ENCODE measurements at places on chromosomes 12 and 14.

- no peak for DNase-seq
Observed at GRCh38 chr12:16972923-16973770, 367.2 kb upstream of the LMO3 start.

DNA sequence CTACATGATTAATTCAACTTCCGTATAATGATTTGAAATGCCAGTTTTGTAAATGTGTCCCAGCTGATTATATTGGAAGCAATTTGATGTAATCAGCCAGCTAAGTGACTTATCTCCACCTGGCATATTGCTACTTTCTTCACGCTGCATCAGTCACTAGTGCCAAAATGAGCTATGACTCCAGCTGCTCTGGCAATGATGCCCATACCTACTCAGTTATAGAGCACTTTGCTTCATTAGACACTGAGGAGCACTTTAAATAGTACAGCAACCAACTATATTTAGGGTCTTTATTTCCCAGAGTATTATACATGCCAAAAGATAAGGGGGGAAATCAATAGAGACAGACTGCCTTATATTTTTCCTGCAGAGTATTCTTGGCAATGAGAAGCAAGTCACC is 67.9 kb upstream of the LIN7A start:
- no peak for DNase-seq

DNA sequence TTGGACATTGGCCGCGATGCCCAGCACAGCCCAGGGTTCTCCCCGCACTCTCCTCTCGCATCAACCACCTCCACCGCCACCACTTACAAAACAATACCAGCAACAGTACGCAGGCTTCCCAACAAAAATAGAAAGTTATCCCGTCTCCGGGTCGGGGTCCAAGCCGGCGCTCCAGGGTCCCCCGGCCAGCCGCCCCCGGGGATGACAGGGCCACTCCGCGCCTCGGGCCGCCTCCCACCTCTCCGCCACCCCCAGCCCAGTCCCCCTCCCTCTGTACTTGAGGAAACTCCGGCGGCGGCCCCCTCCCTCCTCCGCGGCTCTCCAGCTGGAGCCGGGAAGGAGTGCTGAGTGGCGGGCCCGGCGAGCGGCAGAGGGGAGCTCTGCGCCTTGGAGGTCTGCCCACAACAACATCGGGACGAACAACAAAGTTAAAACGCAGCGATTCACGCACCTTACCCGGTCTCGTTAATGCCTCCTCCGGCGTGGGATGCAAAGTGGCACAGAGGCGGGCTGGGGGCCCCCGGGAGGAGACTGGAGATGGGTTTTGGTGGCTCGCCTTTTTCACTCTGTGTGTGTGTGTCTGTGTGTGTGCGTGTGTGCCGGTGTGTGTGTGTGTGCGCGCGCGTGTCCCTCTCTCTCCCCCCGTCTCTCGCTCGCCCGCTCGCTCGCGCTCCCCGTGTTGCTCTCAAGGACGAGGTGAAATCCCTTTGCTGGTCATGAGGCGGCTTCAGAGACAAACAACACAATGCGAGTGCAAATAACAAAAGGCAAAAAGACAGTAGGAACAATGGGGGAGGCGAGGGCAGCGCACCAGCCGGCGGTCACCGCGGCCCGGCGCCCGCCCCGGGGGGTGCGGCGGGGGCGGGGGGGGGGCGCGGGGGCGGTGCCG is 386.8 kb downstream of the BCAT1 start:
- DNase-seq = peak; percentile 87

GRCh38 chr14:88140874-88141273 is 135.9 kb downstream of the GPR65 start:
- no peak for DNase-seq

DNA sequence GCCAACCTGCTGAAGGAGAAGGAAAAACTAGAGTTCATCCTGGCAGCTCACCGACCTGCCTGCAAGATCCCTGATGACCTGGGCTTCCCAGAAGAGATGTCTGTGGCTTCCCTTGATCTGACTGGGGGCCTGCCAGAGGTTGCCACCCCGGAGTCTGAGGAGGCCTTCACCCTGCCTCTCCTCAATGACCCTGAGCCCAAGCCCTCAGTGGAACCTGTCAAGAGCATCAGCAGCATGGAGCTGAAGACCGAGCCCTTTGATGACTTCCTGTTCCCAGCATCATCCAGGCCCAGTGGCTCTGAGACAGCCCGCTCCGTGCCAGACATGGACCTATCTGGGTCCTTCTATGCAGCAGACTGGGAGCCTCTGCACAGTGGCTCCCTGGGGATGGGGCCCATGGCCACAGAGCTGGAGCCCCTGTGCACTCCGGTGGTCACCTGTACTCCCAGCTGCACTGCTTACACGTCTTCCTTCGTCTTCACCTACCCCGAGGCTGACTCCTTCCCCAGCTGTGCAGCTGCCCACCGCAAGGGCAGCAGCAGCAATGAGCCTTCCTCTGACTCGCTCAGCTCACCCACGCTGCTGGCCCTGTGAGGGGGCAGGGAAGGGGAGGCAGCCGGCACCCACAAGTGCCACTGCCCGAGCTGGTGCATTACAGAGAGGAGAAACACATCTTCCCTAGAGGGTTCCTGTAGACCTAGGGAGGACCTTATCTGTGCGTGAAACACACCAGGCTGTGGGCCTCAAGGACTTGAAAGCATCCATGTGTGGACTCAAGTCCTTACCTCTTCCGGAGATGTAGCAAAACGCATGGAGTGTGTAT is 2.4 kb downstream of the FOS start:
- peak; percentile 29 for DNase-seq

DNA sequence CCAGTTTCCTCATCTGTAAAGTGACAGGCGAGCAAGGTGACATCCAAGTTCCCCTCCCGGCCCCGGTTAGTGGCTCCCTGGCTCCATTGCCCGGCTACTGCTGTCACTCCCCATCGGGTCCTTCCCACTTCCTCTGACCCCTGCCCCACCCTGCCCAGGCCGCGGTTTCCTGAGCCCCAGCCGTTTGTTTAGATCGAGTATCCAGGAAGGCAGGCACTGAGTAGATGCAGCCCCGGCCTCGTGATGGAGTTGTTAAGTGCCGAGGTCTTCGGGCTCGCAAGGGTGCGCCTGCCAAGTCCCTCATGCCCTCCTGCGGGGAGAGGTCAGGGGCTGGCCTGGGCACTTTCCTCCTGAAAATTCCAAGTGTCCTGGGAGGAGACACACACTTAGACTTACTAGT is 55.4 kb downstream of the TEAD4 start:
- peak; percentile 60 for DNase-seq

DNA sequence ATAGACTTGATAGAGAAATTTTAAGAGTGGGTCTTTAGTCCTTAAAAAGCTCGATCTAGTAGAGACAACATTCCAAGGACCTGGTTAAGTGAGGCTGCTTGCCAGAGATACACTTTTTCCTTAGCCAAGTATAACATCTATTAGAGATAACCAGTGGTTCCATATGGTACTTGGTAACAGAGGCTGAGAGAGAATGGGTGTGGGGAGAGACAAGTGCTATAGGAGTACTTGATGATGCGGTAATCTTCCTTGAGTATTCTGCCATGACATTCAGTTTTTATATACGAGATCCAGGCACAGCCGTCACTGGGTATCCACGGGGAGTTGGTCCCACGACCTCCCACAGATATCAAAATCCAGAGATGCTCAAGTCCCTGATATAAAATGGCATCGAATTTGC is 77.4 kb upstream of the REP15 start:
- DNase-seq = no peak

- DNase-seq = no peak
Observed at GRCh38 chr12:124586756-124587155, 19.3 kb upstream of the NCOR2 start.

GRCh38 chr14:29649170-29649569 is 278.5 kb downstream of the PRKD1 start:
- no peak for DNase-seq

- no peak for DNase-seq
Observed at GRCh38 chr12:100995201-100995600, 200.6 kb downstream of the ANO4 start.

DNA sequence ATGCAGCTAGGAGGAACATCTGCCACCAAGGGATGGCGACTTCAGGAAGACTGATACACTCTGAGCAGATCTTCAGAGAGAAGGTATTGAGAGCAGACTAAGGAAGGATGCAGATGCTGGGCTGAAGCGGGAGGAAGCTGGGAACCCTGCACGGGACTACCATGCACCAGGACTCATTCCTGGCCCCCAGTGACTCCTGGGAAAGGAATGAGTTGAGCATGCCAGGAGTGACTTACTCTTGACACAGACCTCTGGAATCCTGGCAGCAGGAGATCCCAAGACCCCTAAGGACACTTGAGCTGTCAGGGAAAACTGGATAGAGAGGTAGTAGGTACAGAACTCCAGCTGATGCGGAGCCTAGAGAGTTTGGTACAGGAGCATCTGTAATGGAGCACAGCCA is 336.1 kb downstream of the RPS29 start:
- DNase-seq = no peak

DNA sequence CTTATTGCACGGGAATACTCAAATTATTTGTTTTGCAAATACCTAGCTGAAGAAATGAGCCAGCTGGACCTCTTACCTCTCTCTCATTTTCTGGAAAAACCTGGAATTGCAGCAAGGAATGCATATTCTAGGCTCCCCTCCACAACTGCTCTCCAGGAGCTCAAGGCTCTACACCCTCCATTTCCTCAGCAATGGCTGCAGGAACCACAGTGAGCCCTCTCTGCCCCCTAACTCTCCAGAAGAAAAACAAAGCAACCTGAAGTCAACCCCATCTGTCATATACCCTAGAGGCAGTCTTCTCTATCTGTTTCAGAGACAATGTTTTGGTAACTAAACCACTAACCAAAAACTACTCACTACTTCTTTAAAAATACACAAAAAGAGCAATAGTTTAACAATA is 221.6 kb downstream of the SLC25A21 start:
- DNase-seq = no peak

DNA sequence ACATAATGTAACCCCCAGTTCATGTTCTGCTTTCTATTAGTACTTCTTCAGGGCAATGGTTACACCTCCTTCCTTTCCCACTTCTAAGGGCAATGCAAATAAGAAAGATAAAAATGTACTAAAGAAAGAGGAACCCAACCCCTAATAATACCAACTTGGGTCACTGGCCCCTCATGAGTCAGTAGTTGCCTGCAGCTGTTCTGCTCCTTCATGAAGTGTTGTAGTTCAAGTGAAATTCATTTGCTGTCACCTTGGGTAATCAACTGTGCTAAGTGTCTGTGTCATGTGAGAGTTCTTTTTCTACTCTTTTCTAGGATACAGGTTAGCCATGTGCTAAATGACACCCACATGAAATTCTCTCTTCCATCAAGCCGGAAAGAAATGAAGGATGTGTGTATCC is 91.8 kb downstream of the PLXNC1 start:
- DNase-seq = no peak

- no peak for DNase-seq
Observed at GRCh38 chr14:34058510-34058909, 107.6 kb upstream of the EGLN3 start.

- no peak for DNase-seq
Observed at GRCh38 chr14:98994561-98994960, 277.4 kb downstream of the BCL11B start.

GRCh38 chr12:128442096-128442495 is 175.1 kb downstream of the TMEM132C start:
- no peak for DNase-seq

- DNase-seq = no peak
Observed at GRCh38 chr12:129076441-129077320, 223.4 kb downstream of the GLT1D1 start.

DNA sequence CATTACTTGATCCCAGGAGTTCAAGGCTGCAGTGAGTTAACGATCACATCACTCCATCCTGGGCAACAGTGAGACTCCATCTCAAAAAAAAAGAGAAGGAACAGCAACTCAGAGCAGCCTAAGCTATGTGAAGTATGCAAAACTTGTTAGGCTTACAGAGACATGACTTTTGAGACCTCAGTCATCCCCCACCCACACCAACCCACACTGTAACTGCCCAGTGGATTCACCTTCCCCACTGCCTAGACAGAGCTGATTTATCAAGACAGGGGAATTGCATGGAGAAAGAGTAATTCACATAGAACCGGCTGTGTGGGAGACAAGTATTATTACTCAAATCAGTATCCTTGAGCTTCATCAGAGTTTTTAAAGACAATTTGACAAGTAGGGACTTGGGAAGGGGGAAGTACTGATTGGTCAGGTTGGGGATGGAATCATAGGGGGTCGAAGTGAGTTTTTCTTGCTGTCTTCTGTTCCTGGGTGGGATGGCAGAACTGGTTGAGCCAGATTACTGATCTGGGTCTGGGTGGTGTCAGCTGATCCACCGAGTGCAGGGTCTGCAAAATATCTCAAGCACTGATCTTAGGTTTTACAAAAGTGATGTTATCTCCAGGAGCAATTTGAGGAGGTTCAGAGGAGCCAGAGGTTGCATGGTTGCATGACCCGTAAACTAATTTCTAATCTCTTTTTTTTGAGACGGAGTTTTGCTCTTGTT is 6.2 kb upstream of the WDR89 start:
- DNase-seq = no peak

GRCh38 chr14:62097072-62097471 is 334.9 kb downstream of the SNAPC1 start:
- no peak for DNase-seq

All from H7 (cell line).